ENCODE measurements at places on chromosomes 11 and 22.

DNA sequence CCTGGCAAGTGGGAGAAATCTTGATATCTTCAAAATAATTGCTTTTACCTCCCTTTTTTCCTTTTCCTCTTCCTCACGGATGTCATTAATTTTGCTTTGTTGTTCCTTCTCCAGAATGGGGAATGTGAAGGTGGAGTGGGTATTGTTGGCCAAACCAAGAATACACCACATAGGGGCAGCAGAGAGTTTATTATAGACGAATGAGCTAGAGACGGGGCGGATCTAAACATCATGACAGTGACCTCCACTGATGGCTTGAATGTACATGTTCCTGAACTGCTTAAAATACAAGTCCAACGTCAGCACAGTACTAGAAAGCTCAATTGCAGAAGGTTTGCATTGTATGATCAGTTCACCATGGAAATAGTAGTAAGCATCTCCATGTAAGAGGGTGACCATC lies 122.3 kb upstream of the SNX19 start:
- DNase-seq: no peak

- no peak for DNase-seq
Measured at GRCh38 chr11:133202816-133203215, 329.5 kb downstream of the OPCML start.

- no peak for DNase-seq
Measured at GRCh38 chr11:6979365-6979764, 40.8 kb downstream of the ZNF214 start.

DNA sequence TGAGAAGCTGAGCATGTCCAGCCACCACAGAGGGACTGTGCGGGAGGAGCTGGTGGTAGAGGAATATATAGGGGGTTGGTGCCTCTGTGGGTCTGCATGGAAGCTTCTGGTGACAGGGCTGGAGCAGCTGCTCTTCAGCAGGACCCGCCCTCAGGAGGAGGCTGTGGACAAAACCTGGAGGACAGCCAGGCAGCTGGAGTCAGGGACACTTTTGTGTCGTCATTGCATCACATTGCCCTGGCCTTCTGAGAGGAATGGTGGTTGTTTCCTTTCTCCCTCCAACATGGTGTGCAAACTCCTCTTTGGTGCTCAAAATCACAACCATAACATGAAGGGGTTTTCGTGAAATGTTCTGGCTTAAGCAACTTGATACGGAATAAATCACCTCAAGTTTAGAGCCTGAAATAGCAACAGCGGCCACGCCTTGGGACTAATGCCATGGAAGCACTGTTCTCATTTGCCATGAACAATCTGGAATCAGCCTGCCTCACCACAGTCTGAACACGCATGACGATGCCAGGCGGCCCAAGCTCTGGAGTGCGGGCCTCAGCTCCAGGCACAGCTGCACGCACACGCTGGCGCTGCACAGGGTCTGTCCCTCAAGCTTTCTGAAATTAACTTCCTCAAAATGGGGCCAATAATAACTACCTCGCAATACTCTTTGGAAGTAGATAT lies 17.1 kb upstream of the CSRP3 start:
- no peak for DNase-seq

- DNase-seq: no peak
Measured at GRCh38 chr11:37704791-37705190, 1106.8 kb upstream of the RAG2 start.

GRCh38 chr11:35826949-35827348 lies 116.9 kb upstream of the LDLRAD3 start:
- DNase-seq: no peak

Data from hypothalamus (tissue), 51 donors.